ENCODE measurements at places on chromosomes 13 and 19. TPM values are rescaled to one million over a fixed set of nuclear protein-coding genes. Genes with fewer than 3 reads are reported as not detected.

KLK1 gene
- not detected for polyA plus RNA-seq

SPIB gene
- polyA plus RNA-seq, result not detected

AMER2 gene
- not detected for polyA plus RNA-seq

CLEC4M gene
- 1.1 TPM for polyA plus RNA-seq

ZNF540 gene
- polyA plus RNA-seq, result 0.25 TPM

ZNF28 gene
- 4.2 TPM for polyA plus RNA-seq

CRYL1 gene
- polyA plus RNA-seq, result 36.6 TPM

SLC7A10 gene
- polyA plus RNA-seq, result not detected

GRCh38 chr19:42652021-42652420 is 57.3 kb upstream of the CEACAM8 start:
- no peak for DNase-seq

GRCh38 chr13:72804301-72804700 is 22.4 kb downstream of the PIBF1 start:
- DNase-seq, result no peak

DNA sequence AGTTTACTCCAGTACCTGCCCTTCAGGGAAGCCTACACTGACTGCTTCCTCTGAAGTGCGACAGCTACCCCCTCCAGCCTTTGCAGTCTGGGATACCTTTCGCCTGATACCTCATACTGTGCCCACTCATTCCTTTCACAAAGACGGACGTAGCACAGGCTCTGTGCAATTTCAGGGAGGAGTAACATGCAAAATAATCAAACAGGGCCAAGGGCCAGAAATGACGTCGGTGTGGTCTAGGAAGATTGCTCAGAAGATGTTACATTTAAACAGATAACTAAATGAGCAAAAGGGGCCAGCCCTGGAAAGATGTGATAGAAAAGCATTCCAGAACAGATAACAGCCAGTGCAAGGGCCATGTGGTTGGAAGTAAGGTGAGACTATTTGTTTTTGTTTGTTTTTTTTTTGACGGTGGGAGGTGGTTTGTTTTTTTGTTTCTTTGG is 6.6 kb upstream of the DDX39A start:
- no peak for DNase-seq

DNA sequence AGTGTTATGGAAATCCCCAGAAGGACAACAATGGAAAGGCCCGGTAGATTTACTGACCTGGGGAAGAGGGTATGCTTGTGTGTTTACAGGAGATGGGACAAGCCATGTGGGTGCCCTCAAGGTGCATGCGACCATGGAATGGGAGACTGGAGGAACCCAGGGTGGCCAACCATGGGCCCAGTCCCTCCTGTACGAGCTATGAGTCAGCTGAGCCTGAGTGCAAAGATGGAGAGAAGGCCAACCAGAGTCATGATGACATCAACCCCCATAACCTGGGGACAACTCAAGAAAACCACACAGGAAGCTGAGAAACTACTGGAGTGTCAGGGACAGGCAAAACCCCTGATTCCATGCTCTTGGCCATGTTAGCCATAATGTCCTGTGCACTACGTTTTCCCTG is 7.8 kb downstream of the ZNF350 start:
- DNase-seq, result no peak

DNA sequence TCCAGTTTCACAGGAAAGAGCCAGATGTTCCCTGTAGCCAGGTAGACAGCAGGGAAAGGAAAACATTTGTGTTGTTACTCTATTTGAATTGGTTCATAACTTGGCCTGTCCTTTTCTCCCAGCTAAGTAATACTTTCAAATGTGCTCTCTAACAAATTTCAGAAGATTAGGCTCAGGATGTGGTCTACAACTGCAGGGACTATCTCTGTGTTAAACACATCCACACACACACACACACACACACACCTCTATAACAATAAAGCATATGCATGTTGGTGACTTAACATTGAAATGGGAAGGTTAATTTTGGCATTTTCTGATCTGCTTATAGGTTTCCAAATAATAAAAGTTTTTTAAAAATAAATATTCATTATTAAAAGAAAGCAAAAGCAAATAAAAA is 316.0 kb upstream of the ARGLU1 start:
- DNase-seq, result no peak

- DNase-seq, result no peak
Measured at GRCh38 chr19:18593367-18594095, 4.9 kb downstream of the REX1BD start.

- no peak for DNase-seq
Measured at GRCh38 chr13:112260108-112261055, 115.8 kb upstream of the SPACA7 start.

GRCh38 chr13:57640607-57641006 is 9.1 kb downstream of the PCDH17 start:
- DNase-seq, result no peak

GRCh38 chr19:50686310-50687032 is 33.1 kb downstream of the SHANK1 start:
- DNase-seq, result no peak

DNA sequence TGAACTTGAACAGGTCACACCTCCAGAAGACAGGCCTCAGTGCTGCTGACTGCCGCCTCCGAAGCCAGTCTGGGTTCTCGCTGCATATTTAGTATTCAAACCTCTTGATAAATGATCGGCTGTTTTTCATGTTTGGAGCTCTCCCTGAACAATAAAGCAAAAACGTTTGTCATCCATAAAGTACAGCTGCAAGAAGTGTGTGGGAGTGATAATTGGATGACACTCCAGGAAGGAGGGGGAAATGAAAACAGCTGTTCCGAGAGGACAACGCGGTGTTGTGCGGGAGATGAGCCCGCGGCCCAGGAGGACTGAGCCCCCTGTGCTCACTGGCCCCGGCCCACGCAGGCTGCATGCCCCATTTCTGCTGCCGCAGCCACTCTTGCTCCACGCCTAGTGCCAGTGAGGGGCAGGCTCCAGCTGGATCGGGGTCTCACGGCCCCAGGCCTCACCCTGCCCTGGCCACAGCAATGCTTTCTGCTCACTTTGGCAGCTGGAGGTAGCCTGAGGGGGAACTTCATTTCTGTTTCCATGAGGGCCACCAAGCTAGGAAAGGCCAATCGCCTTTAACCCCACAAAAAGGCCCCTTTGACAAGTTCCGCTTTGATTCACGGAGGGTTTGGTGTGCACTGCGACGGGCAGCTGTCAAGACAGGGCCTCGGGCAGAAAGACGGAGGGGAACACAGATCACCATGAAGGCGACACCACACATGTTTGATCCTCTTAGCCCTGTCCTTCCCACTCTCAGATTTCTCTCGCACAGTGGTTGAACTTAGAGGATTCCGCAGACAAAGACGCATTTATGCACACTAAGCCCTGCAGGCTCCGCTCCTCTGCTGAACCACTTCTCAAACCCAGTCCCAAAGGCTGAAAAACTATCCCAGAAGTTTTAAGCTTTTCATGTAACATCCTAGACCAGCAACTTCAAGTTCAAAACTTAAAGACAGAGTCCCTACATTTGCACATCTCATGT is 537.6 kb downstream of the EFNB2 start:
- no peak for DNase-seq

DNA sequence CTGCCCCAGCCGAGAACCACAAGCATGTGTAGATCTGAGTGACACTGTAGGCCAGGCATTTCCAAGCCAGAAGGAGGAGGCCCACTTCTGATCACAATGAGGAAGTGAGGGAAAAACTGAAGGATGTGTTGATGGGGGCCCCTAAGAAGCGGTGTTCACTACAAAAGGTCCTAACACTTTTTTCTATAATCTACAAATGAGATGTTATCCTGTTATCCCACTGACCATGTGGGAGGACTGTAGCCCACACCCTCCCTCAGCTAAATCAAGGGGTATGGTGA is 99.0 kb upstream of the MCF2L start:
- no peak for DNase-seq

- peak; percentile 87 for DNase-seq
Measured at GRCh38 chr13:36345438-36346221, 564 bp downstream of the SPART start.

GRCh38 chr19:51372021-51372648 is 319 bp downstream of the NKG7 start:
- DNase-seq, result no peak

All from endothelial cell of umbilical vein (primary cell).